ENCODE measurements at places on chromosomes 11 and 22.

DNA sequence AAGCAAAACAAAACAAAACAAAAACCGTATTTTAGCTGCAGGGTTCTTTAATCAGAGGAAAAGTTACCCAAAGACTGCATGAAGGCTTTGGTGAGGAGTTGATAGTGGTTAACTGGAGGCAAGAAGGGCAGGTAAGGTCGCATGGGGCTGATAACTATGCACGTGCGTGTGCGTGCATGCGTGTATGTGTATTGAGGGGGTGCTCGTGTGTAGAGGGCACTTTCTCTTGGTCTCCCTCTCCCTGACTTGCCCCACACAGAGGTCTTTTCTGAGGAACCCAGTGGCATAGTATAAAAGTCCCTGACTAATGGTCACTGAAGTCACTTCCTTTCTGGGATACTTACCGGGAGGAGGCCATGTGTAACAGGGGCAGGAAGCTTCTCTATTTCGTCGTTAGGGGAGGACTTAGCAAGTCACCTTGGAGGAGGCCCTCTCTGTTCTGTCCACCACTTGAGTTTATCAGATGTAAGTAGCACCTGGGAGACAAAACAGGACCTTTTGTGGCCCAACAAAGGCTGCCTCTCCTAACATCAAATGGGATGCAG is 20.1 kb upstream of the FCHSD2 start:
- DNase-seq: no peak

GRCh38 chr22:46007848-46008261 is 30.9 kb upstream of the WNT7B start:
- no peak for DNase-seq

- DNase-seq: no peak
Observed at GRCh38 chr22:29380032-29380781, 8.2 kb downstream of the AP1B1 start.

DNA sequence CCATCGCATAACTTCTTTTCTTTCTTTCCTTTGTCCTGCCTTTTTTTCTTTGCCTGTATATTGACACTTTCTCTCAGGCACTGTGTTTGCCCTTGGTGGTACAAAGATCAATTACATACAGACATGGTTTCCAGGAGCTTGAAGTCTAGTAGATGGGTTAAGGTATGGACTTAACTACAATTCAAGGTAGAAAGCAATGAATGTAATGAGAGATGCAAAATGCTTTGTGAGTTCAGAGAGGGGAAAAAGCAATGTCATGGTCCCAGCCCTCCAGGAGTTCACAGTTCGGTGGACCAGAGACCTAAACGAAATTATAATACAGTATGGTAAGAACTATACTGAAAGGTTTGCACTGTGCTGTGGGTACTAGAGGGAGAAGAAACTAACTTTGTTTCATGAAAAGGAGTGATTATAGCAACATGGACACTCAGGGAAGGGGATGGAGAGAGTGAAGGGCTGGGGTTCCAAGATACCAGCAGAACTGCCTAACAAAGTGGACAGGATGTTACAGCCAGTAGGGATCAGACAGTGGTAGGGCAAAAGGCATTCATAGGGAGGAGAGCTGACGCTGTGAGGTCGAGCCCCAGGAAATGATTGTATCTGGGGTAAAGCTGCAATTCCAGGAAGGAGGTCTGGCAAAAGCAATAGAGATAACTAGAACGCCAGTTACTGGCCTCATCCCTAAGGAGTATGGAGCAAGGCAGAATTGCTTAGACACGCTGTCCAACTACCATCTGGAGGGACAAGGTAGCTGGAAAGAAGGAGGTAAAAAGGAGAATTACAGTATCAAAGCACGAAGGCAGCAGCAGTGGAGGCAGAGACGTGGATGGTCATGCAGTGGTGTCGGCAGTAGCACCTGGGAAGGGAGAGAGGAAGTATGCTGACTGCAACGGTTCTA is 158.3 kb upstream of the MTMR2 start:
- DNase-seq: no peak

- no peak for DNase-seq
Observed at GRCh38 chr11:10160350-10160749, 133.7 kb downstream of the SBF2 start.

DNA sequence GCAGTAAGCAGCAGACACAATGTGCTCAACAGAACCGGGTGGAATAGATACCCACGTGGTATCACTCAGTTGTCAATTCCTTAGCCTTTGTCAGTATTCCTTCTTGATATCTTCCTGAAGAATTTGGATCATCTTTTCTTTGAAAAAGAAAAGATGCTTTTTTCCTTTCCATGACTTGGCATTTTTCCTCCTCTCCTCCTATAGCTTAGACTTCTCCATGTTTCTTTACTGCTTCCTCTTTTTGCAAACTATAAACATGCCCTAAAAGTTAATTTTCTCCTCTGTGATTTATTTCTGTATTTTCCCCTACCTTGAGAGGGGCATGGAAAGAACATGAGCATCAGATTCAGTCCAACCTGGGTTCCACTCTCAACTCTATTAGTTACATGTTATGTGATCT is 11.7 kb downstream of the CBLIF start:
- no peak for DNase-seq

DNA sequence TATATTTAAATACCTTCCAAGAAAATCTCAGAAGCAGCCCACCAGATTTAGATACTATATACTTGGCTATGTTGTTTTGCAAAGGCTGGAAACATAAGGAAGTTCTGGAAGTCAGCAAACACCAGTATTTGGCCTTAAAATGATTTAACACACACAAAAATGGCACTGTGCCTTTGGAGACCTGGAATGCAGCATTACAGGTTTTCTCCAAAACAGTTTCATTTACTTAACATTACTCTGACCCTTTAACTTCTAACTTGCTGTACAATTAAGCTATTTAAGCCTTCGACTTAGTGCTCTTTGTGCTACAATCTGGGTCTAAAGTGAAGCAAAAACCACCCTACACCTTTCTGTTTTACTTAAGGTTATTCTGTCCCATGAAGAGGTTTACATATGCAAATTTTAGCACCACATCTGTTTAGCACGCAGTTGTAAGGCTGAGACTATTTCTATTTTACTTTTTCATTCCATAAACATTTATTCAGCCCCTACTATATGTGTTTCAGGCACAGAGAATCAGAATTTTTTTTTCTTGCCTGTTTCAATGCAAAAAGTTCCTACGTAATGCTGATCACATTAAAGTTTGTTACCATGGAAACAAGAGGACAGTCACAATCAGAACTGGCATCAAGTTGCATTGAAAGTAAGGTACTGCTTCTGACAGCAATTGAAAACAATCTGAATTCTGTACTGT is 70.3 kb downstream of the MAML2 start:
- DNase-seq: no peak

- DNase-seq: no peak
Observed at GRCh38 chr11:32226480-32226879, 135.6 kb downstream of the RCN1 start.

DNA sequence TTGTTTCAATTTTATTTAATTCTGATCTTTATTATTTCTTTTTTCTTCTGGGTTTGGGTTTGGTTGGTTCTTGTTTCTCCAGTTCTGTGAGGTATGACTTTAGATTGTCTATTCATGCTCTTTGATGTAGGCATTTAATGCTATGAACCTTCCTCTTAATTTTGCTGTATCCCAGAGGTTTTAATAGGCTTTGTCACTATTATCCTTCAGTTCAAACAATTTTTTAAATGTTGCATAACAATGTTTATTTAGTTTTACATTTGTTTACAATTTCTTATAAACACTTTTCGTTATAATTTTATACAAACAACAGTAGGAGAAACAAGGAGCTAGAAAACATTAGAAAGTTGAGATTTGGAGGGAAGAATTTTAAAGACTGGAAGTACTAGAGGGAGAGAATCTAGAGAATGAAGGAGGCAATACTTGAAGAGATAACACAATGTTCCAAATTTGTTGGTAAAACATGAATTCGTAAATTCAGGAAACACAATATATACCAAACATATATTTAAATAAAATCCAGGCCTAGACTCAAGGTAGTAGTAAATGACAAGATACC is 96.2 kb upstream of the SERPIND1 start:
- no peak for DNase-seq

- no peak for DNase-seq
Observed at GRCh38 chr11:4466871-4467442, 15.5 kb upstream of the OR52K1 start.

DNA sequence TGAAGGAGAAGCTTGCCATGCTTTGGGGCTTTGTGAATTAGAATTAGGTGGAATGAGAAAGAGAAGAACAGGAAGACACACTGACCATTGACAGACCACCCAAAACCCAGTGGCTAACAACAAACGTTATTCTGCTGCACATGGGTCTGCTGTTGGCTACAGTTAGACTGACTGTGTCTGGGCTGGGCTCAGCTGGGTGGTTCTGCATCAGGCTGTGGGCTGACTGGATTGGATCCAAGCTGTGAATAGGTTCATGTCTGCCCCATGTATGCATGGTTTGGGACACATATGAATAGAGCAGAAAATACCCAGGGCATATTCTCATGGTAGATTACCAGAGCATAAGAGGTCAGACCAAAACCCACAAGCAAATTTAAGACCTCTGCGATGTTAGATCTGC is 11.7 kb upstream of the LDLRAD3 start:
- DNase-seq: no peak

- no peak for DNase-seq
Observed at GRCh38 chr11:18536209-18536608, 9.5 kb upstream of the TSG101 start.

DNA sequence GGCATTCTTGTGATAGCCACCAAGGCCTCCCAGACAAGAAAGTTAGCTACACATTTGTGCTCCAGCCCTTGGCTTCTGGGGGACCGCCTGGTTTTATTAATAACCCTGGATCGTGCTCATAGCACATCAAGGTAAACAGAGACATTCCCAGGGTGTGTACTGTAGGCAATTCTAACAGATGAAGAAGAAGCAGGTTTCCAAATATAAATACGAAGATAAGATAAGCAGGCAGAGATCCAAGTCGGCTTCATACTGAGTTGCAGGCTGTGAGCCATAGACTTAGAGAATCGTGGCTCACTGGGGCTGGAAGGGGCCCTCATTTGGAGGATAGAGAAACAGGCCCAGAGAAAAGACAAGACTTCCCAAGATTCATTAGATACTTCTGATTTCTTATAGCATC is 131.4 kb downstream of the TENM4 start:
- DNase-seq: no peak

- DNase-seq: peak; percentile 77
Observed at GRCh38 chr11:2428322-2428795, 16.0 kb downstream of the TRPM5 start.

DNA sequence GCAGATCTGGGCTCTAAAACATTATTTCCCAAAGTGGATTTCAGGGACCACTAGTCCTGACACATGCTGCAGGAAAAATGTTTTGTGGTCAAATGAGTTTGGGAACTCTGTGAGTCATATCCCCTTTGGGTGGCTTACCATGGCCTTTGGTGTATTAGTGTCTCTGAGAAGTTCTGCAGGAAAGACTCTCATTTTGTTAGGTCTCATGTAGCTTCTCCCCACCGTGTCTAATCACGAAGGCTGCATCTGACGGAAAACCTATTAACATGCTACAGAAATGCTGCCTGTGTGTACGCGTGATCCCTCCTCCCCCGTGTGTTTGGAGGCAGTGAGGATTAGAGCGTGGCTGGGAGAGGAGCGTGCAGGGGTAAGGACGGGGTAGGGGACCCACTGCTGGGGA is 191.7 kb downstream of the ST3GAL4 start:
- DNase-seq: no peak

DNA sequence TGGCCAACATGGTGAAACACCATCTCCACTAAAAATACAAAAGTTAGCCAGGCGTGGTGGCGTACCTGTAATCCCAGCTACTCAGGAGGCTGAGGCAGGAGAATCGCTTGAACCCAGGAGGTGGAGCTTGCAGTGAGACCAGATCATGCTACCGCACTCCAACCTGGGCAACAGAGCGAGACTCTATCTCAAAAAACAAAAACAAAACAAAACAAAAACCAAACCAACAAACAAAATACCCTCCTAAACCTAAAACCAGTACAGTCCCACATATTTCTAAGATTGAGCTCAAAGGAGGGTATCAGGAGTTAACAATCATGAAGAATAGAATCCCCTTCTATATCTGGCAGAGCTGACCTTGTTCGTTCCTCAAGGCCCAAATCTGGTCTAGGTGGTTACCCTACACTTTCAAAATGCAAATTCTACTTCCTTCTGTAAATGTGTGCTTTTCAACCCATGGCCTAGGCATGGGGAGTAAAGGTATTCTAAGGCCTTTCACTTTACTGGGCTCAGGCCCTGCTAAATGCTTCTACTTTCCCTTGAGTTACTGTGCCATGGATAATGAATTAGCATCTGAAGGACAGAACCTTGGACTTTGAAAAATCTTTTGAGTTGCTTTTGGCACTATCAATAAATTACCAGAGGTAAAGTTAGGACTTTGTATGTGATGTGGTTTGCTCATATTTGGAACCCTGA is 10.4 kb upstream of the PPP2R1B start:
- DNase-seq: peak; percentile 62

DNA sequence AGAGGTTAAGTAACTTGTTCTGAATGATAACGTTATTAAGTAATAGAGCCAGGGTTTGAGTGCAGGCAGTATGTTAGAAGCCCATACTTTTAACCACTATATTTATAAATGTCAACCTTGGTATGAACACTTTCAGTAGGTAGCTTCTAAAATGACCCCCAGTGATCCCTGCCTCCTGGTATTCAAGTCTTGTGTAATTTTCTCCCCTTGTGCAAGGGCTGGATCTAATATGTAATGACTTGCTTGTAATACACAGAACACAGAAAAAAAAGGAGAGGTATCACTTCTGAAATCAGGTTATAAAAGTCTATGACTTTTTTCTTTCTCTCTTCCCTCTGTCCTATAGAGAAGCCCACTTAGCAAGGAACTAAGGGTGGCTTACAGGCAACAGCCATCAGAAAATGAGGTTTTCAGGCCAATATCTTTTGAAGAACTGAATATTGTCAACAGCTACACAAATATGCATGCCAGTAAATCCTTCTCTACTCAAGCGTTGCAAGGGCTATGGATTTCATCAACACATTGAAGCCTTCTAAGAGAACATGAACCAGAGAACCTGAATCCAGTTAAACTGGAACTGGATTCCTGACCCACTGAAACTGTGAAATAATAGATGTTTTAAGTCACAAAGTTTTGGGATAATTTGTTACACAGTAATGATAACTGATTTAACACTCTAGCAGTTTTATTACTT is 712.3 kb downstream of the METTL15 start:
- no peak for DNase-seq

DNA sequence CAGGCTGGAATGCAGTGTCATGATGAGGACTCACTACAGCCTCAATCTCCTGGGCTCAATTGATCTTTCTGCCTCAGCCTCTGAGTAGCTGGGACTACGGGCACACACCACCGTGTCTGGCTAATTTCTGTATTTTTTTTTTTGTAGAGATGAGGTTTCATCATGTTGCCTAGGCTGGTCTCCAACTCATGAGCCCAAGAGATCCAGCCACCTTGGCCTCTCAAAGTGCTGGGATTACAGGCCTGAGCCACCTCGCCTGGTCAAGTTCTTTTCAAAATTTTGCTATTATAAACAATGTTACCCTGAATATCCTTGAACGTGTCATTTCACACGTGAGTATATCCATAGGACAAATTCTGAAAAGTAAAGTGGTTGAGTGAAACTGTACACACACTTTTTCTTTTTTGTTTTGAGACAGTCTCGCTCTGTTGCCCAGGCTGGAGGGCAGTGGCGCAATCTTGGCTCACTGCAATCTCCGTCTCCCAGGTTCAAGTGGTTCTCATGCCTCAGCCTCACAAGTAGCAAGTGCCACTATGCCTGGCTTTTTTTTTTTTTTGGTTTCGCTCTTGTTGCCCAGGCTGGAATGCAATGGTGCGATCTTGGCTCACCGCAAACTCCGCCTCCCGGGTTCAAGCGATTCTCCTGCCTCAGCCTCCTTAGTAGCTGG is 21.6 kb upstream of the EP300 start:
- DNase-seq: no peak

- no peak for DNase-seq
Observed at GRCh38 chr11:72576243-72576595, 98.0 kb downstream of the PDE2A start.

- DNase-seq: no peak
Observed at GRCh38 chr11:109818290-109818689, 274.9 kb upstream of the ZC3H12C start.
